Cardiac muscle cell (in vitro differentiated cells and primary cell): ENCODE measurements at places on chromosomes 1 and 21. TPM values are rescaled to one million over a fixed set of nuclear protein-coding genes. Genes with fewer than 3 reads are reported as not detected.

The DNM3 gene
- polyA plus RNA-seq = 0.49 TPM in 1 of 2 replicates, not detected in the other

The TFF1 gene
- not detected in 2 replicates for polyA plus RNA-seq

The LEFTY1 gene
- polyA plus RNA-seq = 0.25 TPM in 1 of 2 replicates, not detected in the other

The LORICRIN gene
- 0.19 TPM in 1 of 2 replicates, not detected in the other for polyA plus RNA-seq

The RIPPLY3 gene
- 0.22 TPM in 1 of 2 replicates, not detected in the other for polyA plus RNA-seq

The NBPF19 gene
- polyA plus RNA-seq = 4.3 and 5.2 TPM in 2 replicates

The DIRAS3 gene
- polyA plus RNA-seq = 5.0 and 12.3 TPM in 2 replicates

DNA sequence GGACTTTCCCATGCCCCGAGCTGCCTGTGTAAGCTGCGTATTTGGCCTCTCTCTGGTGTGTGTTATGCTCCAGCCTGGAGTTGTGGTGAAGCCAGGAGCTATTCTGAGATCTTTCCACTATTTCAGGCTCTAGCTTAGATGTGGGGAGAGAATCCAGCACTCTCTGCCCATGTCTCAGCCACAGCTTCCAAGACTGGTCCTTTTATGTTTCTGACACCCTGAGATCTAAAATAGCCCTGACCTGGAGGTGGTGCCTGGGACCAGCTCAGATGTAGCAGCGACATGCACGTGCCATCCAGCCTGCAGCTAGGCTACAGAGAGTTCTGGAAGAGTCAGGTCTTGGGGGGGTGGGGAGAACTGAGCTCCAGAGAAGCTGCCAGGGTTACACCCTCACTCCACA is 76.5 kb downstream of the TENT5C start:
- H3K27ac ChIP-seq = no peak overlapping the region
- H3K4me3 ChIP-seq = no peak overlapping the region
- no peak for DNase-seq
- no peaks in the 10 kb centered on the region for H3K36me3 ChIP-seq
- H3K4me1 ChIP-seq = no peaks in the 10 kb centered on the region
- H3K27me3 ChIP-seq = no peaks in the 10 kb centered on the region

- H3K4me1 ChIP-seq = peaks cover 10% of the 10 kb centered on the region
- no peak for DNase-seq
- no peaks in the 10 kb centered on the region for H3K36me3 ChIP-seq
- H3K27ac ChIP-seq = no peak overlapping the region
- peaks cover 48% of the 10 kb centered on the region for H3K27me3 ChIP-seq
- H3K4me3 ChIP-seq = no peak overlapping the region
Observed at GRCh38 chr1:12065872-12066271, 2.8 kb downstream of the TNFRSF8 start.

DNA sequence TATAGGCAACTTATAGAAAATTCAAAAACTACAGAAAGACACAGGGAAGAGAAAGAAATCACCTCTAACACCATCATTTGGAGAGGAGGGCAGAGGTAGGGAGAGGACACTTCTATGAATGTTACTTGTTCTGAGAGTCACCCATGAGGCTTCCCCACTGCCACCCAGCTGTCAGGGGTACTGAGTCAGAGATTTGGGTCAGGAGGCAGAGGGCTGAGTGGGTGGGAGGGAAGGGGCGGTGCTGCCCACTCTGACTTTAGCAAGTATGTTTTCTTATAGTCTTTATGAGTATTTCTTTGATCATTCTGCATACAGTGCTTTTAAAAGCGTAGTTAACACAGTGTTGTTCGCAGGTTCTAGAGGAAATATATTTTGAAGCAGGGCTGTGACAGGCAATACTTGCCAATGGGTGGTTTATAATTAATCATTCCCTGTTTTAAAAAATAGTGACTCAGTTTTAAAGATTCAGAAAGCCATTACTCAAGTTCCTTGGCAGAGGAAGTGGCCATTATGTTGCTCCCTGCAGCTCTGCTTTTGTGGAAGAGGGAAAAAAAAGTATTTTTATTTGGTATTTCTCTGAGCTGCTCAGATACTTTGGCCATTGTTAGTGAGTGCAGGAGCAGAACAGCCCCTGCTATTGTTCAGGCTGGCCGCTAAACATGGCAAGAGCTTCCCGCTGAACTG is 18.3 kb downstream of the IL6R start:
- no peak overlapping the region for H3K27ac ChIP-seq
- no peaks in the 10 kb centered on the region for H3K27me3 ChIP-seq
- no peaks in the 10 kb centered on the region for H3K36me3 ChIP-seq
- no peak for DNase-seq
- H3K4me1 ChIP-seq = peaks cover 19% of the 10 kb centered on the region
- no peak overlapping the region for H3K4me3 ChIP-seq

DNA sequence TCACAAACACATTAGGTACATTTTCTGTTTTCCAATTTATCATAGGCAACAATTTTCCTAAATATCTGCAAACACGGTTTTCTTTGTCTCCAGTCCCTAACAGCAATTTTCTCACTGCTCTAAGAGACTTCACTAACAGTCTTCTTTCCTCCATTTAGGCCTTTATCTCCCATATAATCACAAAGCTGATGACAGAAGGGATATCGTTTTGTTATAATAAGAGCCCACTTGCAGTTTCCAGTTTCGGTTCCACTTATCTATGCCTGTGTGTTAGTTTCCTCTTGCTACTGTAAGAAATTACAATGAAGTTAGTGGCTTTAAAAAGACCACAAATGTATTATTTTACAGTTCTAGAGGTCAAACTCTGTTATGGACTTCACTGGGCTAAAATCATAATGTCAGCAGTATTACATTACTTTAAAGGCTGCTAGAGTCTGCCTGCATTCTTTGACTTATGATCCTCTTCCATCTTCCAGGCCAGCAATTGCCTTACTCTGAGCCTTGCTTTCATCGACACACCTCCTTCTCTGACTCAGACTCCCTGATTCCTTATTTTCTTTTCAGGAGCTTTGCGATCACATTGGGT is 549.3 kb downstream of the NCAM2 start:
- H3K36me3 ChIP-seq = no peaks in the 10 kb centered on the region
- no peaks in the 10 kb centered on the region for H3K4me1 ChIP-seq
- DNase-seq = no peak
- no peak overlapping the region for H3K27ac ChIP-seq

DNA sequence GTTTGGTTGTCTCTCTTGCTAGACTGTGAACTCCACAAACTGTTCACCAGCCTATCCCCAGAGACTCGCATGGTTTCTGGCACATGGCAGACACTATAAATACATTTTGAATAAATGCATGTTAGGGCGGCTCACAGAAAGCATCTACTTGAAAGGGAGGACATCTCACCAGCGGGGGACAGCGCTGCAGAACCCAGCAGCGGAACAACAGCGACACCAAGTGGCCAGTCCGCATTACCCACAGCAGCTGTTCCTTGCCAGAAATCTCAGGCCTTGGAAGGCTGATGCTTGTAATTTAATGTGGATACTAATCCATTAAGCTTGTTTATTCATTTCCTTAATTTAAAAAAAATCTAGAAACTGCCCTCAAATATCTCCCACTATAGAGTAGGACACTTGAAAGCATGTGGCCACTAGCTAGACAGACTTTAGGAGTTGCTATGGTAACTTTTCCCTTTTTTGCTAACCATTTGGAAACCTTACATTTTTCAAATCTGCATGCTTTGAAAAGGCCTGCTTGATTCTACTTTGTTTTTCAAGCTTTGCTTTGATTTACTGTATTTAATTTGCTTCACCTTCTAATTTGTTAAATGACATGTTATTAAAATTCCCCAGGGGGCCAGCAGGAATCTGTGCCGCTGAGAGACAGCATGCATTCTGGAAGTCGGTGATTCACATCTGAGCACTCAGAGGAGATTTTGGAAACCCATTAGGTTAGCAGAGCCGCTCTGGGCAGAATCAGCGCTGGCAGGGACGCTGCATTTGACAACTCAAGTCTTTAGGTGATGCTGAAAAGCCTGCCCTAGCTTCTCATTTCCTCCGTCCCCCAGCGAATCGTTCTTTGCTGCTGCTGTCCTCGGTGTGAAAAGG is 63.5 kb upstream of the SSX2IP start:
- peak; percentile 78 for DNase-seq
- H3K4me3 ChIP-seq = no peak overlapping the region
- peaks cover 19% of the 10 kb centered on the region for H3K4me1 ChIP-seq
- no peak overlapping the region for H3K27ac ChIP-seq
- no peaks in the 10 kb centered on the region for H3K27me3 ChIP-seq

DNA sequence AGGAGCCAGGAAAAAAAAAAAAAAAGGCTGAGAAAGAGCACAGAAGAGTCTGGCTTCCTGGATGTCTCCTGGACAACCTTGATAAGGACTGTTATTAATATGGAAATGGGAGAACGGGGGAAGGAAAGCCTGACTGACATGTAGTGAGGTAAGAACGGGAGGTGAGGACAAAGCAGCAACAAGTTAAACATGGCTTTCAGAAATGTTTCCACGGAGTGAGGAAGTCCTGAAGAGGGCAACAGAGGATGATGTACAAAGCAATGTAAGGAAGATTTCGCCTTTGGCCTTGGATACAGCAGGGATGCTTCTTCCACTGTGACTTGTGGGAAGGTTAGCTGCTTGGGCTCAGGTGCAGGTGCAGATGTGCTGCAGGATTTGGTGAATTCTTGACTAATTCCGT is 11.9 kb upstream of the NIBAN1 start:
- H3K36me3 ChIP-seq = no peaks in the 10 kb centered on the region
- H3K4me1 ChIP-seq = no peaks in the 10 kb centered on the region
- H3K27me3 ChIP-seq = peaks cover 56% of the 10 kb centered on the region
- DNase-seq = peak; percentile 69

DNA sequence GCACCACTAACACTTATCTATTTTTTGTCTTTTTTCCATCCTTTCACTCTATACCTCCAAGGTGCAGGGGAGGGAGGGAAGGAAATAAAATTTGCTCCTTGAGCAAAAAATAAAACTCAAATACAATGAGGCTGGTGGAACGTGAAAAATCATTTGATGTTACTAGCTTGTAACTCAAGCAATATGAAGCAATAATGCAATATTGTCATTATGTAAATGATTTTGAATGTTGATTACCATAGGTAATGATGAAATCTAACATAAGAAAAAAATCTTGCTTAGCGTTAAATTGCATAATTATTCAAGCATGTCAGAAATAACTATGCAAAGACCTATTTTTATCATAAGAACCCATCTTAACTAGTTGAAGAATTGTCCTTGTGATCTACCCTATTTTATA is 277.7 kb downstream of the KCTD3 start:
- no peaks in the 10 kb centered on the region for H3K4me1 ChIP-seq
- H3K27me3 ChIP-seq = no peaks in the 10 kb centered on the region
- H3K27ac ChIP-seq = no peak overlapping the region

DNA sequence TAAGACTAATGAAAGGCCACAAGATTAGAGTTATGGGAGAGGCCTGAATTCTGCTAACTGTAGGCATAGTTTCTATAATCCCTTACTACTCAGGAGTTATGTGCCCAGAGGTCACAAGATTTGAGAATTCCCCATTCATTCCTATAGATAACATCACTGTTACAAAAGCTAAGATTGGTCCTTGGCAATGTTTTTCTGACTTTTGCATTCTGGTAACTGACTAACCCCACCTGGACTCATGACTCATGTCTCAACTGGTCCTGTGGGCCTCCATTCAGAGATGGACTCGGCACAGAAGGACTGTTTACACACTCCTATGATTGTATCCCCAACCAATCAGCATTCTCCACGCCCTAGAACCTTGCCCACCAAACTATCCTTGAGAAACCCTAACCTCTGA is 249.0 kb upstream of the ZP4 start:
- no peak overlapping the region for H3K4me3 ChIP-seq
- no peak overlapping the region for H3K27ac ChIP-seq
- H3K27me3 ChIP-seq = no peaks in the 10 kb centered on the region
- H3K4me1 ChIP-seq = no peaks in the 10 kb centered on the region
- H3K36me3 ChIP-seq = no peaks in the 10 kb centered on the region
- no peak for DNase-seq

DNA sequence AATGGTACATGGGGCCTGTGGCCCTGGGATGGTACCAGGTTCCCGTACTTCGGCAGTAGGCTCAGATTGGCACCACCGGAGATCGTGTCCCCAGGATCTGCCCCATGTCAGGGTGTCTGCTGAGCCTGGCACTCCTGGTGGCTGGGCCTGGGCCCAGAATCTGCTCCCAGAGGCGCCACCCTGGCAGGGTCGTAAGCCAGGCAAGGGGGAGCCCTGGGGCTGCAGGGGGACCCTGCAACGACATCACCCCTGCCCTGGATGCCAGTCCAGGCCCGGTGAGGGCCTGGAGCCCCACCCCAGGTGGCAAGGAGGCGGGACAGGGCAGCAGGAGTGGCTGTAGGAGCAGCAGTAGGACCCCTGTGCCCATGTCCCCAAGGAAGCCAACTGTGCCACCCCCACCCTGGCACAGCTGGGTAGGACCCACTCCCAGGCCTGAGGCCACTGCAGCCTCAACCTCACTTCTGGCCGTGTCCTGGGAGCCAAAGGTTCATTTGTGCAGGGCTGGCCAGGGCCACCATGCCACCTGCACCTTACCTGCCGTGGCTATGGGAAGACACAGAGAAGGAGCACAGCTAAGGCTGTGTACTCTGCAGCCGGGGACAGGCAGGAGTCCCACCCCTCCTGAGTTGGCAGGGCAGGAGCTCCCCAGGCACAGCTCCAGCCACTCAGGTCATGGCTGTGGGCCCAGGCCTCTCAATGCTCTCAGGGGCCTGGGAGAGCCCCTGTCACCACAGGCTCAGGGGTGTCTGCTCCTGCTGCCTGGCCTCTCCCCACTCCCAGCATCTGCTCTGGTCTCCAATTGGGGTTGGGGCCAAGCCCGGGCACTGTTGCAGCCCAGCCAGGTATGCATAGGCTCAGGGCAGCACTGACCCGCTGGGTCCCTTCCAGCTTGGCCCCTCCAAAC is 141.7 kb downstream of the EIF4G3 start:
- DNase-seq = no peak
- H3K4me3 ChIP-seq = no peak overlapping the region
- no peak overlapping the region for H3K27ac ChIP-seq
- no peaks in the 10 kb centered on the region for H3K36me3 ChIP-seq
- no peaks in the 10 kb centered on the region for H3K4me1 ChIP-seq

GRCh38 chr1:52070704-52071103 is 14.6 kb downstream of the BTF3L4 start:
- H3K4me3 ChIP-seq = no peak overlapping the region
- no peaks in the 10 kb centered on the region for H3K4me1 ChIP-seq
- no peaks in the 10 kb centered on the region for H3K27me3 ChIP-seq
- peaks cover 31% of the 10 kb centered on the region for H3K36me3 ChIP-seq

GRCh38 chr1:56866656-56867055 is 12.1 kb downstream of the C8A start:
- H3K36me3 ChIP-seq = no peaks in the 10 kb centered on the region
- H3K27me3 ChIP-seq = no peaks in the 10 kb centered on the region
- H3K27ac ChIP-seq = no peak overlapping the region
- no peaks in the 10 kb centered on the region for H3K4me1 ChIP-seq
- no peak overlapping the region for H3K4me3 ChIP-seq

DNA sequence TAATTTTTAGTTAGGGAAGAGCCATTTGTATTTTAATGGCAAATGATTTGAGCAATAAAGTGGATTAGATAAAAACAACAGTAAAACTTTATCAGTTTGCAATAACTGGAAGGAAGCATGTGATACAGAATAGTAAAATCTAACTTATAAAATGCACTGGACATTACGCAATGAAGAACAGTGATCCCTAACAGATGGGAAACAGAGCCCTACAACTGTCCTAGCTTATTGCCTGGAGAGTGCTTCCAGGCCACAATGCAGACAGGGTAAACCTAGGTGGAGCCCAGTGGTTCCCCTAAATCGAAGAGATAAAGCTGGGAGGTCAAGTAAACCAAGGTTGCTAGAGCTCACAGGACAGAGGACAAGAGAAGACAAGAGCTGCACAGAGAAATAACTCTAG is 7.0 kb downstream of the OMA1 start:
- no peaks in the 10 kb centered on the region for H3K27me3 ChIP-seq
- DNase-seq = no peak
- H3K36me3 ChIP-seq = no peaks in the 10 kb centered on the region
- no peak overlapping the region for H3K4me3 ChIP-seq
- H3K4me1 ChIP-seq = no peaks in the 10 kb centered on the region

GRCh38 chr1:63693944-63694571 is 79.8 kb upstream of the ROR1 start:
- DNase-seq = no peak
- no peak overlapping the region for H3K27ac ChIP-seq
- H3K4me3 ChIP-seq = no peak overlapping the region
- peaks cover 8% of the 10 kb centered on the region for H3K4me1 ChIP-seq
- no peaks in the 10 kb centered on the region for H3K36me3 ChIP-seq
